ENCODE measurements at places on chromosomes 12 and 14.

DNA sequence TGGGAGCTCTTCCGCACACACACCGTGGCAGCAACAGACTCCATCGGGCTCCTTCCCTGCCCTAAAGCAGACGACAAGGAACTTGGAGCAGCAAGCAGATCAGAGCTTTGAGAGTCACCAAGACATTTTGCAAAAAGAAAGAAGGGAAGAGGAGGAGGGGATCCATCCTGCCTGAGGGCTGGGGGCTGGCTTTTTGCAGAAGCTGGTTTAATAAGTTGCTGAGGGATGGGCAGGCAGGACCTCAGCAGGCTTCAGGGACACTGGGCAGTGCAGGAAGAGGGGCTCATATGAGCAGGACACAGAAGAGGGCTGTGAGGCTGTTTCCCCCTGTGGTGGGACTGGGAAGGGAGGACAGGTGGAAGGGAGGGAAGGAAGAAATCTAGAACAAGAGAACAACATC is 133.4 kb upstream of the GSC start:
- DNase-seq = no peak

DNA sequence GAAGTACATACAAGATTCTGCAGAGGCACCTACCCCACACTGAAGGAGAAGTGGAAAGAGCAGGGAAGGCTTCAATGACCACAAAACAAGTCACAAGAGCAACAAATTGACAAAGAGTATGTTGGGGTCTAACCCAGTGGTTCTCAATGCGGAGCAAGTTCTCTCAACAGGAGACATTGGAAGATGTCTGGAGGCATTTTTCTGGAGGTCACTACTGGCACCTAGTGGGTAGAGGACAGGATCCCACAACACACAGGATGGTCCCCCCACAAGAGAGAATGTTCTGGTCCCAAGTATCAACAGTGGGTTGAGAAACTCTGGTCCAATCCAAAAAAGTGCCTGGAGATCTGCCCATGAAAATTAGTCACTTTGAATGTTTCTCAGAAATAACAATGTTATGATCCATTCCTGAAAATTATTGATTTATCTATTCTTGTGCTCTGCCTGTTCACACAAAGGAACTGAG is 3.4 kb downstream of the SSH1 start:
- no peak for DNase-seq

GRCh38 chr14:38079268-38079667 is 128.4 kb upstream of the SSTR1 start:
- no peak for DNase-seq

DNA sequence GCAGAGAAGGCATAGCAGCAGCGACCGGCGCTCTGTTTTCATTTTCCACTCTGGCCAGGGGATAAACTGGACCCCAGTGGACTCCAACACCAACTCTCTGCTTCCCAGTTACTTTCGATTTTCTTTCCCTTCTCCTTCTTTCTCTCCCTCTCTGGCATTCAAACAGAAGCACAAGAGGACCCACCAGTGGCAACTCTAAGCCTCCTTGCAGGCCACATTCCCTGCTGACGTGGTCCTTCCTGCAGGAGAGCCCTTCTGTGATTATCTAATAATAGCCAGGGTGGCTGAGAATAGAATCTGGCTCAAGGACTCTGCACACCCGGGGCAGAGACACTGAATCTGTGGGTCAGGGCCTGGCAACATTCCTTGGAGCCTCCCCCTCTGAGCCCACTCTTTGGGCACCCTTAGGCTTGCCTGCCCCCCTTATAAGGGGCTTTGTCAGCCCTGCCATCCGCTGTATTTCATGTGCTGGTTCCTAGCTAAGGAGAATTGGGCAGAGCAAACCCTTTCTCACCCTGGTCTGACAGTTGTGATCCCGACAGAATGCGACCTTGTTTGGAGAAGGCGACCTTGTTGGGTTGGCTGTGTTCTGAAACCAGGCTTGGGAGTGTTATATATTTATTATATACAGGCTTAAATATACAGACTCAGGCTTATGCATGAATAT is 8.2 kb upstream of the HOXC6 start:
- DNase-seq = no peak

- no peak for DNase-seq
These were observed 62.9 kb upstream of the EEA1 start for GRCh38 chr12:92992041-92992440.

DNA sequence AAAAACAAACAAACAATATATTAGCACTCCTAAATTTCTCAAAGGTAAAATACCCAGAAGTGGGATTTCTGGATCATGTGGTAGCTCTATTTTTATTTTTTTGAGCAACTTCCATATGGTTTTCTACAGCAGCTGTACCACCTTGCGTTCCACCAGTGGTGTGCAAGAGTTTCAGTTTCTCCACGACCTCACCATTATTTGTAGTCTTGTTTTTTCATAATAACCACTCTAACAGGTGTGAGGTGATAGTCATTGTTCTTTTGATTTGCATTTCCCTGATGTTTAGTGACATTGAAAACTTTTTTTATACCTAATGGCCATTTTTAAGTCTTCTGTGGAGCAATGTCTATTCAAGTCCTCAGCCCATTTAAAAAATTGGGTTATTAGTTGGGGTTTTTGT is 127.3 kb upstream of the SLC38A2 start:
- no peak for DNase-seq

DNA sequence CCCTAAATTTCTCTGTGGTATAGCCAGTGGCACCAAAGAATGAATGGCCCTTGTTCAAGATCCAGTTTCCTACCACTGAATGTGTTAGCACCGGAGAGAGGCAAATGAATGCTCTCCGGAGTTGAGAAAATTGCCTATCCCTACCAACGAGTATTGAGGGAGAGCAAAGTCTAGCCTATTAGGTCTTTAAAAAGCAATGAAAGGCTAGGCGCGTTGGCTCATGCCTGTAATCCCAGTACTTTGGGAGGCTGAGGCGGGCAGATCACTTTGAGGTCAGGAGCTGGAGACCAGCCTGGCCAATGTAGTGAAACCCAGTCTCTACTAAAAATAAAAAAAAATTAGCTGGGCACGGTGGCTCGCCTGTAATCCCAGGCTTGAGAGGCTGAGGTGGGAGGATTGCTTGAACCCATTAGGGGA is 898 bp upstream of the RAB15 start:
- no peak for DNase-seq

GRCh38 chr14:26289891-26290486 is 307.8 kb downstream of the NOVA1 start:
- peak; percentile 34 for DNase-seq

- DNase-seq = no peak
These were observed 42.8 kb downstream of the PRICKLE1 start for GRCh38 chr12:42546709-42547108.

- no peak for DNase-seq
These were observed 267.4 kb downstream of the ALG10 start for GRCh38 chr12:34289431-34290380.

DNA sequence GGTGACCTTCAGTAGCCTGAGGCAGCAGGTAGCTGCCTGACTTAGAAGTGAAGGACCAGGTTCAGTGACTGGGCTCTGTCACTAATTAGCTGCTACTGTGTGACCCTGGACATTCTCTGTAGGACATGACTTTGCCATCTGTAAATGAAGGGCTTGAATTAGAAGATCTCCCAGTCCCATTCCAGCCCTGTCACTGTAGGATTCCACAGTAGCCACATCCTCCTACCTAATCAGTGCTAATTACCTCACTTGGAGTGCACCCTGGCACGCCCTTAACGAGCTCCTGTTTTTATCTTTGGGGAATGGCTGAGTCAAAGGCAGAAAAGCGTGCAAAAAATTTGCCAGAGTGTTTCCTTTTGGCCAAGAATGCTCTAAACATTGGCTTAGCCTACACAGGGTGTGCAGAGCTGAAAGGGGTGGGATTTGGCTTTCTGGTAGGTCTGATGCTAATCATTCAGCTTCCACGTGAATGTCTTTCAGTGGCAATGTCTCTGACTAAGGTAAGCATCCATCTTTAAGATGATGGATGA is 6.8 kb downstream of the NTF3 start:
- DNase-seq = no peak

DNA sequence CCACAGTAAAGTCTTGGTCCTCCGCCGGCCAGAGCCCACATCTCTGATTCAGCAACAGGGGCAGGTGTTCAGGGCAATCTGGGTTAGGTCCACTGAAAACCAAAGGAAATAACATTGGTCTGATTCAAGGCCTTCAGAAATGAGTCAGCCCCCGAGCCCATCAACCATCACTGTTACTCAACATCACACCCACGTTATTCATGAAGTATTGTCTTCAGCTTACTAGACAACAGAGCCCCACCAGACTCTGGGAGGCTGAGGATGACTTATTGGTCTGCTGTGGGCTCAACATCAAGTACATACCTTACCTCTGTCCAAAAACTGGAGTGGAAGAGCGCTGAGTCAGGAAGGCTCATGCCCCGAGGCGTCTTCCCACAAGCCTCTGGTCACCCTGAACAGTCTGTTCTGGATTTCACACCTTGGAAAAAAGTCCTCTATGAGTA is 97.5 kb downstream of the ZFP36L1 start:
- peak; percentile 96 for DNase-seq

GRCh38 chr12:87603727-87604126 is 425.5 kb downstream of the C12orf50 start:
- DNase-seq = no peak

- DNase-seq = no peak
These were observed 100.5 kb downstream of the ZNF664 start for GRCh38 chr12:124073356-124074035.

DNA sequence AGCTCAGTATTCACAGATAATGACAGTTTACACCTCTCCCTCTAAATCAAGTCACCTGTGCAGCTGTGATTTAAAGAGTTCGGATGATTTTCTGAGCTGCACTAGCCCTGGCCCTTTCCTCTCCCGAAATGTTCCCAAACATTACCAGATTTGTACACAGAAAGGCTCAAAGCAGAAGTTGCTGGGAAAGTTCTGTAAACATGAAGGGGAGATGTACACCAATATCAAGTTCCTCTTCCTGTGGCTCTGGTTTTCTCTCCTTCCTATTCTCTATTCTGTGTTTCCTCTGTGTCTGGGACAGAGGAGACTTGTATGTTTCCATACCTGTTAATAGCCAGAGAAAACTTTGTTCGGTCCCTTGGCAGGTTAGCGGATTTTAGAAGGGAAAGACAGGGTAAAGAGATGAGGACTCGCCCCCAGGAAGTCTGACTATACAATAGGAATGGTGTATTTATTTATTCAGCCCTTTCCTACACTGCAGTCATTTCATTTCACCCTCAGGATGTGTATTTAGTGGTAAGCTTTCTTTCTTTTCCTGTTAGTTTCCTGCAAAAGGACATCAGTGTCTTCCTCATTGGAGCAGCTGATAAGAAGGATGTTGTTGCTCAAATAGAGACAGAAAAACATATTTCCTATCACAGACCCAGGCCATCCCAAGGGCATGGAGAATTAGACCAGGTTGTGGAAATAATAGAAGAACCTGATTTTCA is 7.6 kb upstream of the NUMB start:
- no peak for DNase-seq

GRCh38 chr14:70685474-70686197 is 43.9 kb downstream of the TTC9 start:
- no peak for DNase-seq

DNA sequence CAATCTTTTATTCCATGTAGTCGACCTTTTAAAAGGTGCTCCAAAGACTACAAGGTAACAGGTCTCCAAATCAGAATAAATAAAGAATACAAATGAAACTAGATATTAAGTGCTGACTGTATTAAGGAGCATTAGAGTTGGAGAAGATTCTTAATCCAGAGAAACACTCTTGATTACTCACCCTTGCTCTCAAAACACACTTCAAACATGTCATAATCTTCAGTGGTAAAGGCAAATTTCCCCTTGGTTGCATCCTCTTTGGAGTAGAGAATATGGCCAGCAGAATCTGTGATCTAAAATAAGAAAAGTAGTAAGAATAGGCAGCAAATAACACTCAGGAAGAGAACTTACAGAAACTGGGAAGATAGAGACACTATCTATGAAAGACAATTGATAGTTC is 24.6 kb downstream of the TMED10 start:
- no peak for DNase-seq

DNA sequence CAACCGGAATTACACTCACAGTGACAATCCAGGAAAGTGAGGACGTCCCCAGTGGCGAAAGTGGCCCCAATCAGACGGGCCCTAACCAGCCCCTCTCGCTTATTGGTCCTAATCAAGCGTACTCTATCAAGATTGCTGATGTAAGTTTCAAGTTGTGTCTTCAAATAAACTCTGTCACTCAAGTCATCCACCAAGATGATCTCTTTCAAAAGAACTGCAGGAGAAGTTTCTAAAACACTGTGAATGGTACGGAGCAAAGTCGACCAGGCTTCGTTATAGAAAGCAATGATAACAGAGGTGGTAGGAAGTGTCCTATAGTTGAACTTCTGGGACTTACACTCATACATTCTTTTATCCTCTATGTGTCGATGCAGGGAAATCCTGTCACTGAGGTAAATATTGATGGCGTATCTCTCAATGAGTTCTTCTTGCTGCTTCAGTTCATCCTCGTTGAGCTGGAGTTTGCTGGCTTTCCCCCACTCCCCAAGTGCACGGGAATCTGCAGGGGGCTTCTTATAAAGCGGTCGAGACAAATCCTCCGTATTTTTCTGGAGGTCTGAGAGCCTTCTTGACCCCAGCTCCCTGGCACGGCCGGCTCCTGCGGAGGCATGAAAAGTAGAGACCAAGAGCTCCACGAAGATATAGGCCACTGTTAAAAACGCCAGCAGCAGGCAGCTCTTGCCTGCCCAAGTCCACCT is 604 bp downstream of the GALNT4 start:
- no peak for DNase-seq

- no peak for DNase-seq
These were observed 10.8 kb upstream of the OR11G2 start for GRCh38 chr14:20179880-20180279.
